Placental epithelial cell (primary cell): ENCODE measurements at places on chromosomes 1 and 21. TPM values are rescaled to one million over a fixed set of nuclear protein-coding genes. Genes with fewer than 3 reads are reported as not detected.

The CLCA4 gene
- total RNA-seq: not detected in 2 replicates

The OR2AJ1 gene
- total RNA-seq: under 0.01 and 0.11 TPM in 2 replicates

The PTAFR gene
- total RNA-seq: not detected in 2 replicates

The KCNJ9 gene
- not detected in 2 replicates for total RNA-seq

The BRWD1 gene
- total RNA-seq: 68.9 and 88.3 TPM in 2 replicates

The SPRR1A gene
- not detected in 2 replicates for total RNA-seq

The ERG gene
- total RNA-seq: not detected in 2 replicates
